Peyer's patch (tissue), 4 donors: ENCODE measurements at places on chromosomes 16 and 17.

DNA sequence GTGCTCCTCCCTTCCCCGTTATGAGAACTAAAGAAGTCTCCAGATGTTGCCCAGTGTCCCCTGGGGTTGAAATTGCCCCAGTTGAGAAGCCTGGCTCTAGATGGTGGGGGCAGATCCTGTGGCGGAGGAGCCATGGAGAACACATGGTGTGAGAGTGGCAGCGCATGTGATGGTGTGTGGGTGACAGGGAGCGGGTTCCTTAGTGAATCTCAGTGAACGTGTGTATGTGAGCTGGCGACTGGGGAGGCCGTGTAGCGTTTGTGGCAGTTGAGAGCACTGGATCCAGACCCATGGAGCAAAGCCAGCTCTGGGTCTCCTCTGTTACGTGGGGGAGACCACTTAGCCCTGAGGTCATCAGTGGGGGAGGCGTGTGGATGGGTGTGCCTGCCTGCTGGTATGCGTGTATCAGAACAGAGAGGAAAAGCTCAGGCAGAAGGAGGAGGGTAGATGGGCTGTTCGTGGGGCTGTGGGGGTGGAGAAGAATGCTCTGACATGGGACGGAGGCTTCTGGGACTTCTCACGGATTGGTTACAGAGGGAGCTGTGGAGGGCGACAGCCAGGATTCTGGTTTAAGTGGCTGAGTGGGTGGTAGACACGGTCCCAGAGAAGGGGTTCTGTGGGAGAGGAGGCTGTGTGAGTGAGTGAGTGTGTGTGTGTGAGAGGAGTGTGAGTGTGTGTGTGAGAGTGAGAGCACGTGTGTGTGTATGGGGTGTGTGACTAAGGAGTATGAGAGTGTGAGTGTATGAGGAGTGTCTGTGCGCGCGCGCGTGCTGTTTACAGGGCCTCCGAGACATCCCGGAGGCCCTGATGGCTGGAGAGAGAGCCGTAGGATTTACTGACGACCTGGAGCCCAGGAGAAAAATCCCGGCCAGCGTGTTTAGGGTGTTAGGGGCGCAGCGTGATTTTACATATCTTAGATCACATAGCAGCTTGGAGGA lies 193.8 kb downstream of the SNX29 start:
- DNase-seq = no peak
- H3K27ac ChIP-seq = peak overlapping the region; percentile 19
- no peaks in the 10 kb centered on the region for H3K36me3 ChIP-seq
- H3K4me1 ChIP-seq = peaks cover 5% of the 10 kb centered on the region

GRCh38 chr17:60526726-60527125 lies 684 bp upstream of the APPBP2 start:
- H3K4me3 ChIP-seq = peak overlapping the region; percentile 82
- H3K27me3 ChIP-seq = no peaks in the 10 kb centered on the region

- no peaks in the 10 kb centered on the region for H3K4me1 ChIP-seq
- H3K36me3 ChIP-seq = no peaks in the 10 kb centered on the region
- H3K4me3 ChIP-seq = peak overlapping the region; percentile 16
Observed at GRCh38 chr17:64706224-64707049, 44.3 kb upstream of the SMURF2 start.

DNA sequence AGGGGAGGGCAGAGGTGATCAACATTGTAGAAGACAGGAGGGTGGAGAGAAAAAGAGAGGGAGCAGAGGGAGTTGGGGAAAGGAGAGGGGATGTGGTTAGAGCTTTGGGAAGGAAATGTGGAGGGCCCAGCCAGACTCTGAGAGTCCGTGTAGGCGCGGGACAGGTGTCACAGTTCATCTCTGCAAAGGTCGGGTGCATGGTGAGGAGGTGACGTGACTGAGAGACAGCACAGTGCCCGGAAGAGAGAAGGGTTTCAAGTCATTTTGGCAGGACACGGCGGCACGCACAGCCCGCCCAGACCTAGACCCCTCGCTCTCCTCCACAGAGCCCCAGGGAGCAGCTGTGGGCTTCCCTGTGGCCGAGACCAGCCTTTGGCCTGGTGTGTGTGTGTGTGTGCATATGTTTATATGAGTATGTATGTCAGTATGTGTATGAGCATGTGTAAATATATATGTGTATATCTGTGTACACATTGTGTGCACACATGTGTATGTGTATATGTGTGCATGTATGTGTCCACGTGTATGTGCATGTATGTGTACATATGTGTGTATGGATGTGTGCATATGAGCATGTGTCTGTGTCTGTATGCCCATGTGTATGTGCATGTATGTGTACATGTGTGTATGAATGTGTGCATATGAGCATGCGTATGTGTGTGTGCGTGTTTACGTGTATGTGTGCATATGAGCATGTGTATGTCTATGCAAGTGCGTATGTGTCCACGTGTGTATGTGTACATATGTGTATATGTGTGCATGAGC lies 104.6 kb downstream of the SEC14L1 start:
- no peak for DNase-seq
- no peaks in the 10 kb centered on the region for H3K36me3 ChIP-seq
- H3K27me3 ChIP-seq = no peaks in the 10 kb centered on the region
- H3K4me3 ChIP-seq = no peak overlapping the region

- H3K27ac ChIP-seq = no peak overlapping the region
- no peak overlapping the region for H3K4me3 ChIP-seq
- no peaks in the 10 kb centered on the region for H3K4me1 ChIP-seq
- DNase-seq = no peak
Observed at GRCh38 chr16:55836158-55836611, 3.3 kb upstream of the CES1 start.
